ENCODE measurements at places on chromosomes 2 and 18.
A peak's percentile ranks its signal among the peaks of the same experiment; 100 is the strongest.

- no peak for DNase-seq
Observed at GRCh38 chr2:160541745-160542144, 48.1 kb upstream of the RBMS1 start.

DNA sequence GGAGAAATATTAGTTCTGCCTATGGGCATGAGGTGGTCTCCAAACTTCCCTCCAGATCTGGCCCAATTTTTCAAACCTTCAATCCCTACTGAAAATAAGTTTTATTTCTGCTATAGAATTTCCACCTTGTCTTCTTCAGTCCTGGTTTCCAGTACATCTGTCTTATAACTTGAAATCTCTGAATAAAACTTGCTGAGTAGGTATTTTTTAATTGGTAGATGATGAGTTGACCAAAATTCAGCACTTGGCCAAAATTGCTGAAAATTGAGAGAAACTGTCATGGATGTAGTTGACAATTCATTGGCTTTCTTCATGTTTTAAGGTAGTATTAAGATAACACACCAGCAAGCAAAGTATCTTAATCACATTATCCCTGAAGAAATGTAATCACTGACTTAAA is 206.2 kb downstream of the PARD3B start:
- DNase-seq = no peak

- DNase-seq = no peak
Observed at GRCh38 chr2:239017491-239018098, 169.7 kb downstream of the TWIST2 start.

GRCh38 chr2:196750977-196751631 is 48.4 kb downstream of the GTF3C3 start:
- peak; percentile 30 for DNase-seq

- no peak for DNase-seq
Observed at GRCh38 chr18:41872206-41872605, 82.8 kb upstream of the PIK3C3 start.

DNA sequence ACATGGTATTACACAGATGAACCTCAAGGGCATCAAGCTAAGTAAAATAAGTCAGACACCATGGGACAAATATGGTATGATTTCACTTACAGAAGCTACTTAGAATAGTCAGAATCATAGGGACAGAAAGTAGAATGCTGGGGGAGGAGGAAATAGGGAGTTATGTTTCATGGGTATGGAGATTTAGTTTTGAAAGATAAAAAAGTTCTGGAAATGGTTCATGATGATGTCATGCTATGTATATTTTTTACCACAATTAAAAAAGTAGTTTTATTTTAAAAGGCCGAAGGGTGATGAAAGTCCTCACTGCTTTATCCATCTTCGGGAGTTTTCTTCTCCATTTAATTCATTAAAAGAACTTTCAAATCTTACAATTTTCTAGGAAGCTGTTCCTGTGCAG is 181.9 kb downstream of the CALCRL start:
- no peak for DNase-seq

DNA sequence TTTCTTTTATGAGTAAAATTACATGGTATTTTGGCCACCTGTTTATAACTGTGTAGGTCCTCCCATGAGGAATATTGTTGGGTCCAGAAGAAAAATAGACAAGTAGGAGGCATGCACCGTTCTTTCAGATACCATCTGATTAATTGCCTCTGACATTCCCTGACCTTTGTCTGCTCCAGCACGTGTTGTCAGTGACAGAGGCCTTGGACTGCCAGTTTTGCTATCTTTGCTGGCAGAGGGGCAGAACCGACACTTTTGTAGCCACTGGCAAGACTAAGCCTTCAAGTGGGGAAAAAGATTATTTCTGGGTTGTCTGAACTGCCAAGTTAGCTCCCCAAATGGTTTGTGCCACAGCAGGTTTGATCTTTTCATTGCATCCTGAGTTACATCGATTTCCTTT is 276.9 kb downstream of the CAMKMT start:
- no peak for DNase-seq

DNA sequence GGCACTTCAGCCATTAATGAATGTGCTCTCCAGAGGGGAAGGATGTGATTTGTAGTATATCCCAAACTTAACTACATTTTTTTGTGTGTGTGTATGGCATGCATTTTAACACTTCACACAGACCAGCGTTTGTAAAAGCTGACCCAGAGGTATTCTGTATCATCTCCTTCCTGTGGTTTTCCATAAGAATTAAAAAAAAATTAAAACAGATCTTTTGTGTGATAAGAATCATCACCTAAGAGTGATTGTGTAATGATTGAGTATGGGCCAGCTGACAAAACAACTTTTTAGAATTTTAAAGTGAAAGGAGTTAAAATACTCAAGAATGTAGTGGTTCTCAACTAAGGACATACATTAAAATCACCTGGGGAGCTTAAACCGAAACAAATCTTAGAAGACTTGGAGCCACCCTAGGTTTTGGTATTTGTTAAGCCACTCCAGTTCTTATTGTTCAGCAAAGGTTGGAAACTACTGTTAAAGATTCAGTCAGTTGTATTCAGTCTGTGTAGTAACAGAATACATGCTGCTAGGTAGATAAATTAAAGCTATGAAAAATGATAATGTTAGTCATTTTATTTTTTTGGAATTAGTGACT is 120.1 kb downstream of the HAUS1 start:
- no peak for DNase-seq

- no peak for DNase-seq
Observed at GRCh38 chr2:14350856-14351255, 281.7 kb upstream of the LRATD1 start.

- DNase-seq = no peak
Observed at GRCh38 chr18:22267697-22268096, 98.3 kb downstream of the GATA6 start.

GRCh38 chr18:34659579-34660517 is 50.2 kb upstream of the DTNA start:
- no peak for DNase-seq

- no peak for DNase-seq
Observed at GRCh38 chr2:156079845-156080244, 252.7 kb downstream of the NR4A2 start.

GRCh38 chr18:13313006-13313686 is 94.6 kb downstream of the LDLRAD4 start:
- no peak for DNase-seq

All from CD8-positive, alpha-beta memory T cell (primary cell).